ENCODE measurements at places on chromosomes 12 and 14.

DNA sequence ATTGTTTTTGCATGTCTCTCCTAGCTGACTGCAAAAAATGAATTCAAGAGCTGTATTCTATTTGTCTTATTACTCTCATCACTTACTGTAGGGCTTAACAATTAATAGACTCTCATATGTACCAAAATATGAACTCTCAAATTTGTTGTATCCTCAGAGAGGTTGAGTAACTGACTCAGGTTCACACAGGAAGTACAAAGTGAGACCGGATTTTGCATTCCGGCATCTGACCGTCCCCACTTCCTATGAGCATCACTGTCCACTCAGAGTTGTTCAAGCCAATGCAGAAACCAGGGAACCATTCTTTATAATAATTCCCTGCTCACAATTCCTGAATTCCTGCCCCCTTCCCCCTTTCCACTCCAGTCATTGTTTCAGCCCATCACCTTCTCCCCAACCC, 113.3 kb upstream of the AMIGO2 start:
- no peak for DNase-seq

- DNase-seq, result no peak
Measured at GRCh38 chr14:50355692-50356091, 41.0 kb downstream of the CDKL1 start.

GRCh38 chr12:77630344-77630743, 200.3 kb upstream of the NAV3 start:
- DNase-seq, result peak; percentile 50

GRCh38 chr12:20507056-20507455, 138.7 kb downstream of the PDE3A start:
- DNase-seq, result no peak

GRCh38 chr14:79542121-79542520, 669.2 kb downstream of the DIO2 start:
- no peak for DNase-seq

- no peak for DNase-seq
Measured at GRCh38 chr14:68663385-68664076, 129.3 kb downstream of the ZFP36L1 start.

DNA sequence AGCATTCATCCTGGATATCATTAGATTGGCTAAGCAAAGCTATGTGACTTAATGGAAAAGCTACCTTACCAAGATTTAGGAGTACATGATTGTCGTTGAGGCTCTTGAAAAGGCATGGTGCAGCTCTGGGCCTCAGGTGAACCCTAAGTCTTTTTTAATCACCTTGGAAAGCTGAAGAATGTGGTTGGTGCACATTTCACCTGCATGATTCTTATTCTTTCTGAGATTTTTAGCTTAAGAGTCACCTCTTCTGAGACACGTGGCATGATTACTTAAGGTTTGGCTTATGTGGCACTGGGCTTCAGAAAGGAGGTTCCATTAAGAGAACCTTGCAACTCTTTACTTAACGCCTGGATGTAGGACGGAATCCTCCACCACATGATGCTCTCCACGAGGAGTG, 498.5 kb downstream of the TMEM117 start:
- no peak for DNase-seq

GRCh38 chr12:45959025-45959424, 31.3 kb downstream of the SCAF11 start:
- DNase-seq, result no peak

GRCh38 chr12:32612658-32613614, 66.2 kb upstream of the DNM1L start:
- no peak for DNase-seq

DNA sequence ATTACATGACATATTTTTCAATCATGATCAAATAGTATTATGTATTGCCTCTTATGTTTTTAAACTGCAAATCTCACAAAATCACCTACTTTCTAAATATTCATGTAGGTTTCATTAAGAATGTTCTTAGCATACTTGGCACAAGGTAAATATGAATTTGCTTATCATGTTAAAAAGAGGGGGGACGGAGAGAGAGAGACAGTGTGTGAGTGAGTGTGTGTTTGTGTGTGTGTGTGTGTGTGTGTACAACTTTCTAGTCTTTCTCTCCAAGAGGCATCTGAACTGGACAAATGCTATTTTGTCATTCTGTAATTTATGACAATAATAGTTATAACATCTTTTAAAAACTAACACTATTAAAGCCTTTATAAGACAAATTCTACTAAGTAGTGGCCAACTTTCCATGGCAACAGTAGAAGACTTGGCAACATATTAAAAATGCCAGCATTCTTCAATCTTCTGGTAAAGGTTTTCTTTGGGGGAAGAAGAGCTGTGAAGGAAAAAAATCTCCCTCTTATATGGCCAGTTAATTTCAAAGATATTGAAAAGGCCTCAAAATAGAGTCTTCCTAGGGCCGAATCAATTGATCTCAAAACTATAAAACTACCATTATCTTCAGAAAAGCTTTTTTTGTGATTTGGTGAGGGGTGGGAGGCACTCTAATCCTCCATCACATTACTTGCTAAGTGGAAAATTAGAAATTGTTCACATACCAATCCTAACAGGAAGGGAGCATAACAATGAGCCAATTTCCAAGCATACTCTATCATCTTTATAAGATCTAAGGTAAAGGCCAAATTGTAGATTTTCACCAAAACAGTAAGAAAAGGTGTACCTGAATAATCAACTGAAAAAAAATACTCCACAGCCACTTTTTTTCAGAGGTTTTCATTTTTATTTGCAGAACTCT, 28.2 kb downstream of the CDK17 start:
- DNase-seq, result no peak

GRCh38 chr12:15541996-15542631, 219.8 kb downstream of the PTPRO start:
- DNase-seq, result no peak

DNA sequence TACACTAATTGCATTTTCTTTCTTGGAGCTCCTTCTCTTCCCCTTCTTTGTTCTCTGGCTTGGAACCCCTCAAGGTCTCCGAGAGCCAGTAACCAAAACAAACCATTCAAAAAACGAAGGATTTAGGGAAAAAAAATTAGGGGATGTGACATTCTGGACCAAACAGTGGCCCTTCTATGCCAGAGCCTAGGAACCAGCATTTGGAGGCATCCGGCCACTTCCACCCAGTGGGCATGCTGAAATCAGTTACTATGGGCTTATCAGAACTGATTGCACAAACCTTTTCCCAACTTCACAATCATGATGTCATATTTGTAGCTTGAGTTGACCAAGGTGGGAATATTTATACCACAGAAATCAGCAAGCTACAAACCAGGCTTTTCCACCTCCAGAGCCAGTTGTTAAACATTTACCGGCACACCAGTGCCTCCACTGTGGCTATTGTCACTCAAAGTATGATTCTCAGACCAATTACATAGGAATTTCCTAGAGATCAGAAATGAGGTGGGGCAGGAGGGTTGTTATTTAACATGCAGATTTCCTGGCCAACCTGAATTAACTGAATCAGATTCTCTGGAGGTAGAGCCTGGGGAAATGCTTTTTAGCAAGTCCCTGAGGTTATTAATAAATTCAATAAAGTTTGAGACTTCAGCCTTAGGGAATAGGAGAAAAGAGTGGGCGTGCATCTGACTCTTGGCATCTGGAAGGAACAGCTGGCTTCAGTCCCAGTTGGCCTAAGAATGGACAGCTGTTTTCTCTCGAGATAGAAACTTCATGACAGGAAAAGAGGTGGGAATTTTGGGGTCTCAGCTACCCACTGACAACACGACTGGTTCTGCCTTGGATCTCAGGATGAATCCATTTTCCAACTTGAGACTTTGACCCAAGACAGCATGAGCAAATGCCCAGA, 273.9 kb downstream of the ZFP36L1 start:
- no peak for DNase-seq

DNA sequence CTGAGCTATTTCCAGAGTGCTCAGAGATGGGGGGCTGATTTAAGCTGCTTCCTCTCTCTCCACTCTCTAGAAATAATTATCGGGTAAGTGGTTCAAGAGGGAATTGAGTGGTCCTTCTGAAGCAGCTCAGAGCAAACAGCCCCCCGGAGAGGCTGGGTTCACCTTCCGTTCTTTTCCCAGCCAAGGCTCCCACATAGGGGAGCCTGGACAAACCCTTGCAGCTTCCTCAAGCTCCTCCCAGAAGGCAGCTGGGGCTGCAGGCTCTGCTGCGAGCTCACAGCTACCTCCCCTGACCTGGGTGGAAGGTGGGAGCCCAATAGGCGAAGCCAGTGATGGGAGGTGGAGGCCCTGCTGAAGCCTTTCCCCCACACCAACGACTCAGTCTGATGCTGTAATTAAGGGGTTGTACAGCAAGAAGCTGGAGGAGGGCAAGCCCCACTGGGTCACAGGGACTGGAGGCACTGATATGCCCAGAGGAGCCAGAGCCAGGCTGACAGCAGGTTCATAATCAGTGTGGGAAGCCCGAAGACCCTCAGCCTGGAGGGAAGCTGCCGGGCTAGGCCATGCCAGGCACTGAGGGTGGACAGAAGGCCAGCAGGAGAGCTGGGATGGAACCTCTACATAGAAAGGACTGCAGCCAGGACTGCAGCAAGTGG, 52.4 kb downstream of the ARL6IP4 start:
- no peak for DNase-seq

DNA sequence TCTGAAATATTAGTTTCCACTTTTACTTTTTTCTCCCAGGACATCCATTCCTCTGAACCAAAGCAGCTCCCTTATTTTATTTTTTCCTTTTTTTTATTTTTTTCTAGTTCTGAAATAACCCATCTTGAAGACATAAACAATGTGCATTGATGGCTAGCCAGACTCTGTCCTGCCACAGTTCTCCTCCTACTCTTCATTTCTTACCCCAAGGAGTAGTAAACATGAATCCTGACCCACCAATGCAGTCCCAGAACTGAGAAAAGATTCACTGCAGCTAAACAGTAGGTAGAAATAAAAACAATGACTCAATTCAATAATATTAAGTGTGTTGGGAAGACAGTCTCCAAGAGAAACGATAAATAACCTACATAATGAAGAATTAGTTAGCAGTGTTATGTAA, 65.7 kb upstream of the NOVA1 start:
- DNase-seq, result no peak

GRCh38 chr14:44508834-44509233, 1.8 kb upstream of the FSCB start:
- no peak for DNase-seq

GRCh38 chr12:132462788-132463187, 27.2 kb upstream of the FBRSL1 start:
- no peak for DNase-seq

DNA sequence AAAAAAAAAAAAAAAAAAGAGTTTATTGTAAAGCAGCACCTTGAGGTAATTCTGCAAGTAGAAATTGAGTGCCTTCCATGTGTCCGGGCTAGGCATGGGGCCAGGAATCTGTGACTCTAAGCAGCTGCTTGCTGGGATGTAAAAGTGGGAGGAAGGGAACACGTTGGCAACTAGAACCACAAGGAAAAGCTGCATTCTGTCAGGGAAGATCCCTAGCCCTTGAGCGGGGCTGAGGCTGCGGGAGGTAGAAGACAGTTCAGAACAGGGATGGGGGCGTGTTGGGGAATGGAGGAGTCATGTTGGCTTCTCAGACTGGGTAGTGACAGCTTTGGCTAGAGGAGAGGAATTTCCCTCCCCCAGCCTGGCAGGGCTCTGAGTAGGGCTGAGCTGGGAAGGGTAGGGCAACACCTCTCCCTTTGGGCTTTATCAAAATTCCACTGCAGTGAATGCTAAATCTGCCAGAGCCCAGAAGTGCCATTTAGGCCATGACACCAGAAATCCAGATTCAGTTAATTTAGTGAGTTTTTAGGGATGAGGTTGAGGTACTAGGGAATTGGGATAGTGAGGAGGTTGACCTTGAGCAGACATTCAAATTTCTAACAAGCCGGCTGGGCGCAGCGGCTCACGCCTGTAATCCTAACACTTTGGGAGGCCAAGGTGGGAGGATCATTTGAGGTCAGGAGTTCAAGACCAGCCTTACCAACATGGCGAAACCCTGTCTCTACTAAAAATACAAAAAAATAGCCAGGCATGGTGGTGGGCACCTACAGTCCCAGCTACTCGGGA, 3.4 kb upstream of the TRAFD1 start:
- DNase-seq, result no peak

GRCh38 chr14:51479584-51480325, 172.0 kb upstream of the FRMD6 start:
- no peak for DNase-seq

GRCh38 chr14:90266441-90267154, 10.2 kb downstream of the PSMC1 start:
- DNase-seq, result no peak

Measured in retinal pigment epithelial cell (primary cell).